Endothelial cell of coronary artery (primary cell): ENCODE measurements at places on chromosomes 12 and 14. TPM values are rescaled to one million over a fixed set of nuclear protein-coding genes. Genes with fewer than 3 reads are reported as not detected.

The RHOJ gene
- total RNA-seq, result 96.6 and 112 TPM in 2 replicates

The IAPP gene
- not detected in 2 replicates for total RNA-seq

The TAS2R42 gene
- total RNA-seq, result not detected in 2 replicates

The ENDOU gene
- 0.09 TPM in 1 of 2 replicates, not detected in the other for total RNA-seq

The FGF23 gene
- not detected in 2 replicates for total RNA-seq

The CLBA1 gene
- 5.2 and 6.8 TPM in 2 replicates for total RNA-seq

The LMNTD1 gene
- total RNA-seq, result 0.45 TPM in 1 of 2 replicates, not detected in the other

The PEBP1 gene
- 147 and 153 TPM in 2 replicates for total RNA-seq

The MYBPC1 gene
- total RNA-seq, result not detected in 2 replicates

The EID3 gene
- 4.1 and 18.4 TPM in 2 replicates for total RNA-seq

The GLIPR1L1 gene
- total RNA-seq, result not detected in 2 replicates

The RBMS2 gene
- 25.3 and 32.6 TPM in 2 replicates for total RNA-seq

The MMP17 gene
- total RNA-seq, result 4.4 and 16.4 TPM in 2 replicates

The SELPLG gene
- total RNA-seq, result 0.27 and 0.38 TPM in 2 replicates

The DBX2 gene
- not detected in 2 replicates for total RNA-seq
